ENCODE measurements at places on chromosomes 3 and 15.

- no peak overlapping the region for H3K27ac ChIP-seq
- no peak overlapping the region for H3K4me3 ChIP-seq
- no peak for DNase-seq
Measured at GRCh38 chr3:61053781-61054496, 197.3 kb downstream of the FHIT start.

- no peaks in the 10 kb centered on the region for H3K4me1 ChIP-seq
- no peak overlapping the region for H3K27ac ChIP-seq
- no peaks in the 10 kb centered on the region for H3K27me3 ChIP-seq
- DNase-seq, result no peak
Measured at GRCh38 chr3:160133757-160134156, 91.5 kb upstream of the C3orf80 start.

DNA sequence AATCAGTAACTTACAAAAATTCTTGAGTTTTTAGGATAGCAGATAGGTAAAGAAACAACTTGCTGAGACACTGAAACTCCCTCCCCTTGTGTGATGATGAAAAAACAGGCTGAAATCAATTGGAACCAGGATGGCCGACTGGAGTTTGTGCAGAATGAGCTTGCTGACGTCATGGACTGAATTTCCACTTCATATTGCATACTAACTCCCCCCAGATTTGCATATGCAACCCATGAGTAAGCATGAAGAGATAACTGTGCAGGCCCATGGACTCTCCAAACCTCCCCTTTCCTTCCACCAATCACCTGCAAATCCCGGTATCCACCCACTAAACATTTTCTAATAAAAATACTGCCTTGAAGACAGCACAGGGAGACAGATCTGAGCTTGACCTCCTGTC lies 82.0 kb upstream of the SCN5A start:
- no peaks in the 10 kb centered on the region for H3K27me3 ChIP-seq
- H3K4me1 ChIP-seq, result no peaks in the 10 kb centered on the region
- no peak overlapping the region for H3K4me3 ChIP-seq
- peak; percentile 18 for DNase-seq
- no peaks in the 10 kb centered on the region for H3K36me3 ChIP-seq
- no peak overlapping the region for H3K27ac ChIP-seq

DNA sequence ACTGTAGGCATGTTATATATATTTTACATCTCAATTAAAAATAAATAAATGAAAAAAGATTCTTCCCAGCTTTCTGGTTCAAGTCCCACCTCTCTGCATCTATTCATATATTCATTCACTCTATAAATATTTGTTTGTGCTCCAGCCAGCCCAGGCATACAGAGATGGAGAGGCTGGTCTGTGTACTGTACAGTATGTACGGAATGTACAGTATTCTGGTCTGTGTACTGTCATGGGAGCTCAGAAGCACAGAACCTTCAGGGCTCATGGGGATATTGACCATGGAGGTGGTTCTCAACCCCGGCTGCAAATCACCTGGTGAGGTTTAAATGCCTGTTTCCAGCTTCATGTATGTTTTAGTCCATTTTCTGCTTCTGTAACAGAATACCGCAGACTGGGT lies 13.8 kb downstream of the CORO2B start:
- H3K36me3 ChIP-seq, result no peaks in the 10 kb centered on the region
- DNase-seq, result no peak
- H3K27me3 ChIP-seq, result no peaks in the 10 kb centered on the region
- H3K4me1 ChIP-seq, result peaks cover 40% of the 10 kb centered on the region
- H3K27ac ChIP-seq, result no peak overlapping the region
- no peak overlapping the region for H3K4me3 ChIP-seq

DNA sequence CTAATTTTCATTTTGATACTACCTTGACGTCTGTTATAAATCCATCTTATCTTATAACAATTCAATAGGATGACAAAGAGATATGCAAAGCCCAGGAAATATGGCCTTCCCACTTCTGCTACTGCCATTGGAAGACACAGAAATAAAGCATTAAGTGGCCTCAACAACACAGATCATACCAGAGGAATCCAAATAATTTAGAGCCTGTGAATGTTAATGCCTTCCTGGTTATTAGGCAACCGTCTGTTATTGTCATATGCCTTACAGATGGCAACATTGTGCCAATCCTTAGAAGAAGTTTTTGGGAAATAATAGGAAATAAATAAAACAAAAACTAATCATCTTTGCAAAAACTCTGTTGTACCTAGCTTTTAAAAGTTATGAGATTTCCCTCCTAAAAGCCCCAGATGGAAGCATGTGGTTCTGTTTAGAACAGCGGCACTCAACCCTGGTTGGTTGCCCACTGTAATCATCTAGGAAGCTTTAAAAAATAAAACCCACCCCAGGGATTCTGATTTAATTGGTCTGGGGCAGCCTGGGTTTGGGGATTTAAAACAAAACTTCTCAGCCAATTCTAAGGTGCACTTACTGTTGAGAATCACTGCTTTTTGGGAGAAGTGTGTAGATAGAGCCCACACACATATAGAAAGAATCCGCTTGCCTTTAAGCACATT lies 704.8 kb upstream of the CFAP20DC start:
- no peaks in the 10 kb centered on the region for H3K4me1 ChIP-seq
- no peaks in the 10 kb centered on the region for H3K36me3 ChIP-seq
- no peak overlapping the region for H3K4me3 ChIP-seq
- DNase-seq, result no peak

GRCh38 chr3:32373276-32373675 lies 18.4 kb upstream of the CMTM7 start:
- no peaks in the 10 kb centered on the region for H3K27me3 ChIP-seq
- DNase-seq, result no peak
- no peaks in the 10 kb centered on the region for H3K36me3 ChIP-seq
- H3K27ac ChIP-seq, result no peak overlapping the region

DNA sequence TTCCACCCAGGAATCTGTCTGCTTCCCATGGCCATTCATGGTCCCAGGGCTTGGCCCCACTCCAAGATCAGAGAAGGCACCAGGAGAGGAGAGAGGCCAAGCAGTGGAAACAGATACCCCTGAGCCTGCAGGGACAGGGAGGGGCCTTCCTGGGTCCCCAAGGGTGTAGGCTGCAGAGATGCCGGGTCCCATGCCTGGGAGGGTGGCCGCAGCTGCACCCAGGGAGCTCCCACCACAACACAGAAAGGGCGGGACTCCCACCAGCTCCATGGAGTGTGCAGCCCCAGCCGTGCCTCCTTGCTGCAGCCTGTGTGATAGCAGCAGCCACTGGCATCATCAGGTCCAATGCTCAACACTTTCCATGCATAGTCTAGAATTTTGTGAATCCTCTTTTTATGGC lies 331.5 kb downstream of the UACA start:
- DNase-seq, result no peak
- peaks cover 12% of the 10 kb centered on the region for H3K4me1 ChIP-seq
- no peaks in the 10 kb centered on the region for H3K27me3 ChIP-seq
- H3K36me3 ChIP-seq, result no peaks in the 10 kb centered on the region

- DNase-seq, result no peak
- no peak overlapping the region for H3K27ac ChIP-seq
- H3K27me3 ChIP-seq, result no peaks in the 10 kb centered on the region
Measured at GRCh38 chr15:86765281-86765680, 685.6 kb downstream of the AGBL1 start.

GRCh38 chr3:73796382-73796781 lies 171.6 kb upstream of the PDZRN3 start:
- no peak for DNase-seq
- no peaks in the 10 kb centered on the region for H3K36me3 ChIP-seq
- H3K27ac ChIP-seq, result peak overlapping the region; percentile 21
- no peaks in the 10 kb centered on the region for H3K27me3 ChIP-seq

- H3K4me1 ChIP-seq, result peaks cover 6% of the 10 kb centered on the region
- H3K36me3 ChIP-seq, result no peaks in the 10 kb centered on the region
- H3K4me3 ChIP-seq, result no peak overlapping the region
- H3K27me3 ChIP-seq, result no peaks in the 10 kb centered on the region
Measured at GRCh38 chr3:48826451-48826850, 21.2 kb downstream of the PRKAR2A start.

DNA sequence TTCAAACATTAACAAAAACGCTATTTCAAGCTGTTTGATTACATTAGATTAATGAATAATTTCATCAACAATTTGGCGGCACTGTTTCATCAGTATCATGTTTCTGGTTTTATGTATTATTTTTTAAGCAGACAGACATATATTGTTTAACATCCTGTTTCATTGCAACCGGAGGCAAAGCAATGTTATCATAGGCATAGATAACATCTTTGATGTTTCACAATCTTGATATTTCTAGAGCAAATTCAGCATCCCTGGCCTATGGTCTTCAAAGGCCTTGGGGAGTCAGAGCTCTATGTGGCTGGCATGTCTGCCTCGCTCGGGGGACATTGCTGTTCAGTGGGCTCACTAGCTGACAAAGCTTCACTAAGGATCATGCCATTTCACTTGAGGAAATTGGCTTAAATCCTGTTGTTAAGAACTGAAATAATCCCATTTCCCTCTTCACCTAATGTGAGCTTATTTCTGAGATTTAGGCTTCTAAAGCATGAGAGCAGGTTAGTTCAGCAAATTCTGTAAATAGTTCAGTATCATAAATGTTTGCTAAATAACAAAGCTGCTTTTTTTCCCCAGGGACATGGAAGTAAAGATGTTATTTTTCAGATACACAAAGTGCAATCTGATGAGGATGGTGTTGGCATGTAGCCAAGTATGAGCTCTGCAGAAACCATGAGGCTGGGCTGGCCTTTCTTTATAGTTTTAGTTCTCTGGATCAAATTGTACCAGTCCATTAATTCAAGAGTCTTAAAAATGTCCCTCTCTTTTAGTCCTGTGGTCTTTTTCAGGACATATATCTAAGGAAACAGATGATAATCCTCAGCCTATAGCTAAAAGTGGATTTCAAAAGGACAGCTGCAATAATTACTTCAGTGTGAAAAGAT lies 941.4 kb downstream of the PLOD2 start:
- H3K27me3 ChIP-seq, result no peaks in the 10 kb centered on the region
- no peak for DNase-seq
- no peaks in the 10 kb centered on the region for H3K4me1 ChIP-seq
- no peak overlapping the region for H3K4me3 ChIP-seq
- H3K27ac ChIP-seq, result no peak overlapping the region
- H3K36me3 ChIP-seq, result no peaks in the 10 kb centered on the region

DNA sequence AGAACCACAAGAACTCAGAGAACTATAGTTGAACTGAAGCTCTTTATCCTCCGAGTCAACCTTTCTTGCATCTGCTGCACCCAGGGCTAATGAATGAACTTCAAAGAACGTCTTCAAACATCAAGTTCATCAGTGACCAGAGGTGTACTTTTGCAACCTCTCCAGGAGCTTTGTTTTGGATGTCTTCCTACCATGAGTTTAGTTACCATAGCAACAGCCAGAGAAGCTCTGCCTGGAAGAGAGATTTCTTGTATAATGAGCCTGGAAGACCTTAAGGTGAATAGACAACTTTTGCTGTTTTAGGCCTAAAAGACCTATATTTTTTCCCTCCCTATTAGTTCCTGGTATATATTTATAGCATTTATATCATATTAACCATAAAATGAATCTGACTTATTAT lies 9.1 kb downstream of the ACTC1 start:
- no peak overlapping the region for H3K4me3 ChIP-seq
- no peaks in the 10 kb centered on the region for H3K4me1 ChIP-seq
- DNase-seq, result no peak

DNA sequence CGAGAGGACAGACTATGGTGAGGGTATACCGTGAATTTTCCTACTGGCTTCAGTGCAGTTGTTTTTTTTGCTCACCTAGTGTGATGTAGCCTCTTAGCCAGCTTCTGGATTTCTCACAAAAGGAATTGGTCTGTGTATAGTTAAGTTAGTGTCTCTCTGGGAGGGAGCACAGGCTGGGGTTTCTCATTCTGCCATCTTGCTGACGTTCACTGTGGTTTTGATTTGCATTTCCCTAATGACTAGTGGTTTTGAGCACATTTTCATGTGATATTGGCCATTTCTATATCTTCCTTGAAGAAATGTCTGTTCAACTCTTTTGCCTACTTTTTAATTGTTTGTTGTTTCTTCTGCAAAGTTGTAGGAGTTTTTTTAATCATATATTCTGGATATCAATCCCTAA lies 2.2 kb upstream of the CD86 start:
- H3K27ac ChIP-seq, result no peak overlapping the region
- no peaks in the 10 kb centered on the region for H3K4me1 ChIP-seq
- no peaks in the 10 kb centered on the region for H3K27me3 ChIP-seq
- DNase-seq, result no peak
- no peak overlapping the region for H3K4me3 ChIP-seq
- H3K36me3 ChIP-seq, result no peaks in the 10 kb centered on the region

GRCh38 chr3:4407941-4408340 lies 59.1 kb downstream of the SUMF1 start:
- no peak overlapping the region for H3K4me3 ChIP-seq
- H3K36me3 ChIP-seq, result no peaks in the 10 kb centered on the region

GRCh38 chr3:101829874-101830273 lies 19.4 kb upstream of the NFKBIZ start:
- peak overlapping the region; percentile 92 for H3K27ac ChIP-seq
- no peaks in the 10 kb centered on the region for H3K27me3 ChIP-seq
- DNase-seq, result no peak
- H3K36me3 ChIP-seq, result no peaks in the 10 kb centered on the region
- no peak overlapping the region for H3K4me3 ChIP-seq

DNA sequence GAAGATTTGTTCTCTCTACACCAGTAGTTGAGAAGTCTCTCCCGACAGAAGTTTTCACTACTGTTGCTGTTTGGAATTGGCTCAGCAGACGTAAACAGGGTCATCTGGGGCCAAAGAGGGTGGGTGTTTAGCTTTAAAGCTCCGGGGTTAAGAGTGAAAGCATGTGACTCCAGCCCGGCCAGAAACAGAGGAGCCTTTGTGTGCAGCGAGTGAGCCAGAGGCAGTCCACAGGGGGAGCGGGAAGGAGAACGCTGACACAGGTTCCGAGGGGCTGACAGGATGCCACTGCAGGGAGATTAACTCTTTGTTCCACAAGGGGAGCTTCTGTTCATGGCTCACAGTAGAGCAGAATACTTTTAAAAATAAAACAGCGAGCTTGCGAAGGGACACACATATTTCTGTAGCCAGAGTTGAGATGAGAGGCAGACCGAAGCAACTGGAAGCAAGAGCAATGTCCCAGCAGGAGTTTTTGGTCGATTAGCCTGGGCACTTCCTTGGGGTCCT lies 26.9 kb downstream of the BMF start:
- H3K4me3 ChIP-seq, result peak overlapping the region; percentile 38
- H3K27ac ChIP-seq, result peak overlapping the region; percentile 79
- H3K36me3 ChIP-seq, result no peaks in the 10 kb centered on the region
- DNase-seq, result peak; percentile 84

GRCh38 chr3:156217674-156218352 lies 97.4 kb downstream of the KCNAB1 start:
- H3K4me3 ChIP-seq, result no peak overlapping the region
- H3K27ac ChIP-seq, result no peak overlapping the region

DNA sequence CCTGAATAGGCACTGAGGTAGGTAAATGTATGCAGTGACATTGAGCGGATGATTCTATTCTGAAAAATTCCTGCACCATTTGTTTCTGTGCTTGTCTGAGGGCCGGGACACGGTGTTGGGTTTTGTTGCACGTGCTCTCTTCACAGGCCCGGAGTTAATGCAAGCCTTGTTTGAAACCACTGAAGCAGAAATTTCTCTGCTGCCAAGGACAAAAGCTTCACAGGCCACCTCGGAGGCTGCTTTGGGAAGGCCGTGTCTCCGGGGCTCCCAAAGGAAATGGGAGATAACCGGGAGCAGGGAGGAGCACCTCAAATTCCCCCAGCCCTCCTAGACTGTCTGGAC lies 179.4 kb downstream of the OPA1 start:
- H3K36me3 ChIP-seq, result no peaks in the 10 kb centered on the region
- no peaks in the 10 kb centered on the region for H3K27me3 ChIP-seq
- H3K4me1 ChIP-seq, result no peaks in the 10 kb centered on the region
- no peak overlapping the region for H3K4me3 ChIP-seq
- no peak overlapping the region for H3K27ac ChIP-seq

- no peak for DNase-seq
- H3K4me1 ChIP-seq, result peaks cover 16% of the 10 kb centered on the region
- H3K36me3 ChIP-seq, result peaks cover 23% of the 10 kb centered on the region
- H3K27ac ChIP-seq, result peak overlapping the region; percentile 77
- no peaks in the 10 kb centered on the region for H3K27me3 ChIP-seq
- no peak overlapping the region for H3K4me3 ChIP-seq
Measured at GRCh38 chr3:171640520-171641412, 169.5 kb downstream of the PLD1 start.

Data from right atrium auricular region (tissue), 2 donors.